ENCODE measurements at places on chromosomes 6 and 20.

DNA sequence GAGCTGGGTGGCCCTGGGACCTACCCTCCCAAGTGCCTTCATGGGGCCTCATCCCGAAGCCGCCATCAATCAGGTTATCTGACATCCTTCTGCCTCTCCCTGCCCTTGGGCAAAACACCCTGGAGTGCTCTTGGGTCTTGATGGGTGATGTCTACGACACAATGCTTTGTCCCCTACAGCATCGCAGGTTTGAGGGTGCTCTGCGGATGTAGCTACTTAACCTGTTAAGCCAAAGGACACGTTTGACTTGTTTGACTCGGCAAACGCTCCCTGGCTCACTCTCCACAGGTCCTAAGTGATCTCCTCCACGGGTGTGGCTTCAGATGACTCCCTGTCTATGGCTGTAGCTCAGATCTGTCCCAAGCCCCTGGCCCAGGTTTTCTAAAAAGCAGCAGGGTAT, 35.6 kb downstream of the TBC1D7 start:
- DNase-seq, result no peak

DNA sequence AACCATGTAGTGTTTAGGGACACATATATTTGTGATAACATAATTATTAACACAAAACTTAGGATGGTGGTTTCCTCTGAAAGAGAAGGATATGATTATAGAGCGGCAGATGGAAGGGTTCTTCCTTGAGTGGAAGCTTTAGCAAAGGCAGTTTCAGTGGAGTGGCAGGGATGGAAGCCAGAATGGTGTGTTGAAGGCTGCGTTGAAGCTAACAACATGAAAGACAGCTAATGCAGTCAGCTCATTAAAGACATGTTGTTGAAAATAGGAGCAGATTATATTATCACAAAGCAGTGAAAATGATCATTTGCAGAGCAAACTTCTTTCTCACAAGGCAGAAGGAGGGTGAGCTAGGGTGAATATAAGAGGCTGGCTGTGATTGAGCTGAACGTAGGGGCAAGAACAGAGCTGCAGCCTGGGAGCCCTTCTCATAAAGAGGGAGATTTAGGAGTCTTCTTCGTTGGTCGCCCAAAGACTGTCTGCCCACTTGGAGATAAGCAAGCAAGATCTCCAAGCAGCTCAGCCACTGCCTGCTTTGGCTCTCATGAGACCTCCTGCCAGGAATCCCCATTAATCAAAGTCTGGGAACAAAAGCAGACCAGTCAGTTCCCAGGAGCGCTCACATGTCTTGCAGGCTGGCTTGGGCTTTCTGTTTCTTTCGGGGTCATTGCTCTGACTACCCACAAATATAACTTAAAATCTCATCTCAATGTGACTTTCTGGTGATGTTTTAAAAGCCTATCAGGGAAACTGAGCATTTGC, 2.6 kb upstream of the ANKRD6 start:
- no peak for DNase-seq

DNA sequence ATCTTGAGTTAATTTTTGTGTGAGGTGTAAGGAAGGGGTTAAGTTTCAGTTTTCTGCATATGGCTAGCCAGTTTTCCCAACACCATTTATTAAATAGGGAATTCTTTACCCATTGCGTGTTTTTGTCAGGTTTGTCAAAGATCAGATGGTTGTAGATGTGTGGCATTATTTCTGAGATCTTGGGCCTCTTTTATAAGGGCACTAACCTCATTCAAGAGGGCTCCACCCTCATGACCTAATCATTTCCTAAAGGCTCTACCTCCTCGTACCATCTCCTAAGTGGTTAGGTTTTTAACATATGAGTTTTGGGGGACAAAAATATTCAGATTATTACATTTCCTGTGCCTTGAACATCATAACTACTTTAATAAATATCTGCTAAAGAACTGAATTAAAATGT, 510.9 kb downstream of the UTRN start:
- DNase-seq, result no peak

DNA sequence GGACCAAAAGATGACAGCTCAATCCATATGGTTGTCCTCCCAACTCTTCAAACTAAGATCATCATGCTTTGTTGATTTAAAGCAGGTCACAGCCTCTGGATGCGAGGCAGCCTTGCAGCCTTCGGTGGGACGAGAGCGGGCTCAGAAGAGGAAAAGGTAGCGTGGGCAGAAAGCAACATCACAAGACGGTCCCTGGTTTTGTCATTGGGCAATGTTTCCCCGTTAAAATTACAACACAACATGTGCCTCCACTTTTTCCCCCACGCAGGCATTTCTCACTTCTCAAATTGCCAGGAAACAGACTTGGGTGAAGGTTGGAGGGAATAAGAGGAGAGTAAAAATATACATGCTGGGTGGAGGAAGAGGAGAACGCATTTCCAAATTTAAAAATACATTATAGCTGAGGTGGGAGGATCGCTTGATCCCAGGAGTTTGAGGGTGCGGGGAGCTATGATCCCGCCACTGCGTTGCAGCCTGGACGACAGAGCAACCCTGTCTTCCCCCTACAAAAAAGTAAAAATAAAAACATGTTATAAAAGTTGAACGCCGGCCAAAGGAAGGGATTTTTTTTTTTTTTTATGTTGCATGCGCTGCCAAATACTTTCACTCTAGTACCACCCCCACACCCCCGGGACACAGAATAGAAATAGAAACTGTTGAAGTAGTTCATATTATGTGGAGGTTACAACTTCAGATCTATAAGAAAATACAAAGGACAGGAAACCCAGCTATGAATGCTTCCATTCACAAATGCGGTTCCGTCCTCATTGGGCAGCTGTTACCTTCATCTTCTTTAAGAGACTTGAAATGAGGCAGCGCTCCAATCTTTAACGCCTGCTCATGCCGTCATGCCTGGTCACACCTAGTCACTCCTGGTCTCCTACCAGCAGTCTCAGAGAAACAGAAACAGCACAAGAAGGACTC, 13.9 kb upstream of the NAA20 start:
- DNase-seq, result no peak

DNA sequence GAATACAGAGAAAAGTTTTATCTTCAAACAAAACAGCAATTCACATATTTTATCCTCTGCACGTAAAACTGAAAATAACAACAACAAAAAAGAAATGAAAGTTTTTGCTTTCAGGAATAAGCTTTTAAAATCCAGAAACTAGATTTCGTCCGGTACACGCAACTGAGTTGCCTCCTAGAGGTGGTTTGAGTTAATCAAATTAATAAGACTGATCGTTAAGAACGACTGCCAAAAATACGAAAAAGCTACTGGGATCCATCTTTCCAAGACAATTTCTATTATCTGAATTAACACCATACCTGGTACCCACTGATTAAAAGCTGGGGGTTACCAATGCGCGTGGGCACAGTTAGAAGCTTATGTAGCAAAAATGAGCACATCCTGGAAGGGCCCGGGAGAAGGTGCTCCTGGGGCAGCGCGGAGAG, 669 bp downstream of the PDCD2 start:
- no peak for DNase-seq

GRCh38 chr6:1027109-1027794, 284.6 kb upstream of the FOXQ1 start:
- no peak for DNase-seq

DNA sequence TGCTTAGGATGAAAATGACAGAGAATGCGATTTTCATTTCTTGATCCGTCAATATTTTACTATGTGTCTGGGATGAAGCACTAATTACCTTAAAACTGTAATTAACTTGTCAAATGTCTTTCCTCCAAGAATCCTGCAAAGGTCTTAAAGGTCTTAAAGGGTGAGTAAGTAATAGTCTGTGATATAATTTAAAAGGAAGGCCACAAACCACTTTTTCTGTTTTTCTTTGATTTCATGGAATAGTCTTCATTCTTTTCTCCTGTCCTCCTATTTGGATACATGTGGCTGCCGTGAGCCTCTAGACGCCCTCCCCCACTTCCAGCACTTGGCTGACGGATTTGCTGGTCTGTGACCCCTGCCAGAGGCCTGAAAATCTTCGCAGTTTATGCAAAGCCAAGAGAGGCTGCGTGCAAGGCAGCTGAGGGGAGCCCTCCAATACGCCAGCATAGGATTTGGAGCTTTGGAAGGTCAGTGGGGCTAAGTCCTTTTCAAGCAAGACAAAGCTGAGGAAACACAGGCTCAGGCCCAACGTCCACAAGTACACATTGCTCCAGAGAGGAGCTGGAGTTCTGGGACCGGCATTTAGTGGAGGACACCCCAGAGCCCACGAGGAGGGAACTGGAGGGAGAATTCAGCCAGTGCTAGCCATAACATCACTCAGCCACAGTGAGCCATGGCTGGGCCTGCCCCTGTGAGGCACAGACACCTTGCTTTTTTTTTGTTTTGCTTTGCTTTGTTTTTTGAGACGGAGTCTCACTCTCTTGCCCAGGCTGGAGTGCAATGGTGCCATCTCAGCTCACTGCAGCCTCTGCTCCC, 382.6 kb downstream of the SMOC2 start:
- DNase-seq, result no peak

DNA sequence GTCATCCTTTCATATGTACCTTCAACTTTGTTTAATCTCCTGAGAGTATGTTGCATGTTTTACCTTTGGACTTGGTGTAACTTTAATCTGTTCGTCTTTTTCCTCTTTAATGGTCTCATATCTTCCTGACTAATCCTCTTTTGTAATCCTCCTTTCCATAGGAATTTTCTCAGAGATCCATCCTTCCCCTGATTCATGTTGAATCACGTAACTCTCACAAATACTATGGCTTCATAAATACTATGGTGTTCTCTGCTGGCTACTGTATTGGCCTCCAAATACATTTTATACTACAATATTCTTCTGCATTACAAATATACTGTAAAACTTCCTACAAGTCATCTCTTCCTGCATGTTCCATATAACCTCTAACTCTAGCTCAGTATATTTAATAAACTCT, 317.7 kb upstream of the ADGRB3 start:
- DNase-seq, result no peak

DNA sequence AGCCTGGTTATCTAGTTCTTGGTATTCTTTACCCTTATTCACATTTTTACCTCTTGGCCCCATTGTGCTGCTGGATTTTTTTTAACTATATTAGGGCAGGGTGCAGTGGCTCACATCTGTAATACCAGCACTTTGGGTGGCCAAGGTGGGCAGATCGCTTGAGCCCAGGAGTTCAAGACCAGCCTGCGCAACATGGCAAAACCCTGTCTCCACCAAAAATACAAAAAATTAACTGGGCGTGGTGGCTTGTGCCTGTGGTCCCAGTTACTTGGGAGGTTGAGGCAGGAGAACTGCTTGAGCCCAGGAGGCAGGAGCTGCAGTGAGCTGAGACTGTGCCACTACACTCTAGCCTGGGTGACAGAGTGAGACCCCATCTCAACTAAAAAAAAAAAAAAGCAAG, 12.2 kb upstream of the TAF8 start:
- DNase-seq, result no peak

DNA sequence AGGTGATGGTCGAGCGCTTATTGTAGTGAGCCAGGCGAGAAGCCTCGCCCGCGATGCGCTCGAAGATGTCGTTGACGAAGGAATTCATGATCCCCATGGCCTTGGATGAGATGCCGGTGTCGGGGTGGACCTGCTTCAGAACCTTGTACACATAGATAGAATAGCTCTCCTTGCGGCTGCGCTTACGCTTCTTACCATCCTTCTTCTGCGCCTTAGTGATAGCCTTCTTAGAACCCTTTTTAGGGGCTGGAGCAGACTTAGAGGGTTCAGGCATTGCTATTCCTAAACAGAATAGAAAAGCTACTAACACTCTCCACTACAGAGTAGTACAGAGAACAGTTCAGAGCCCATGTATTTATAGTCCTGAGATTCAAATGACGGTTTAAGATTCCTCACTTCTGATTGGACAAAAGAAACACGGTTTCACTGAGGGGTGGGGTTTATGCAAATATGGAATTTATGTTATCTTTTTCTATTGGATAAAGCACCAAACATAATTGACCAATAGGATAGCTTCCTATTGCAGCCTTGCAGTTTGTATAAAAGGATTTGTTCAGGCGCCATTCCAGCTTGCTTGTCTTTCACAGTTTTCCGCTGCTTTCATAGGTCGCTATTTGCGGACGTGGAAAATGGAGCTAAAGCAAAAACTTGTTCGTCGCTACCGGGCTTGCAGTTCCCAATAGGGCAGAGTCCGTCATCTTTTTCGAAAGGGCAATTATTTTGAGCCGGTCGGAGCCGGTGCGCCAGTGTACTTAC, 43.7 kb upstream of the HFE start:
- DNase-seq, result no peak

- no peak for DNase-seq
Observed at GRCh38 chr6:100353276-100354015, 111.3 kb downstream of the SIM1 start.

- DNase-seq, result no peak
Observed at GRCh38 chr6:118965371-118965770, 30.4 kb upstream of the MCM9 start.

DNA sequence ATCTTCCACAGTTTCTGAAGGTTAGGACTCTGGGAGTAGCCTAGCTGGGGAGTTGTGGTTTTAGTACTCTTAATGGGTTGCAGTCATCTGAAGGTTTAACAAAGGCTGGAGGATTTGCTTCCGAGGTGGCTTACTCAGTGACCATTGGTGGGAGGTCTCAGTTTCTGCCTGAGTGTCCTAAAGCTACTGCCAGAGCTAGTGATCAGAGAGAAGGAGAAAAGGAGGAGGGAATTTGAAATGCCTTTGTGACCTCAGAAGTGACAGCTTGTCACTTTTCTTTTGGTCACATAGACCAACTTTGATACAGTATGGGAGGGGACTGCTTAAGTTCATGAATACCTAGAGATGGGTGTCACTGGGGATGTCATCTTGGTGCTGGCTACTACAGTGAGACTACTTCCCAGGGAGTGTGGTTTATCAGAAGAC, 41.3 kb downstream of the NCOA3 start:
- no peak for DNase-seq
